ENCODE measurements at places on chromosomes 4 and X.

- no peak for DNase-seq
Measured at GRCh38 chrX:31333165-31333831, 261.5 kb upstream of the FTHL17 start.

DNA sequence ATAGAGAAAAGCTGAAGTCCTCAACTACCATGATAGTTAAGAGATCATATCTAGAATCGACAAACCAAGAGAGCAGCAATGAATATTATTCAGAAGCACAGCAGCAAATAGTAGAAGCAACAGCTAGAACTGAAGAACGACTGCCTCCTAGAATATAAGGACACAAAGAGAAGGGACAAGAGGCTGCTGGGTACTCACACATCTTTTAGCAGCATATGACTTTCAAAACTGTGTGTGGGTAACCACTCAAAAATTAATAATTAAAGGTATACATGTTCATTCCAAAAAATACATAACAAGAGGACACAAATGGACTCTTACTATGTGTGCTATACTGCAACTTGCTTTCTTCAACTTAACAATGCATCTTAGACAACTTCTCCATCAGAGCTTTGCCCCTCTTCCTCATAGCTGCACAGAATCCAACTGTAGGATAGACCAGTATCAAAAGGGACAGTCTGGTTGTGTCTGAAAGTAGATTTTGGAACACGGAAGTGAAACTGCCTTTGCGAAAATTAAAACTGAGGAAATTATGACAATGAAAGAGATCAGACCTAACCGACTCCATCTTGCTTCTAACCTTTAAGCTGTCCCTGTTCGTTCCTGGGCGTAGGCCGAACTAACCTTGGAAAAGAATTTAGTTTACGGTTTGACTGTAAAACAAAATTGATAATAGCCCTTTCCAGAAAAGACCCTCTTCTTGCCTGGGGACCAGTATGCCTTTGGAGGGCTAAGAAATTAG lies 125.7 kb downstream of the SH3KBP1 start:
- DNase-seq, result no peak

GRCh38 chr4:165737309-165737972 lies 135.6 kb upstream of the TLL1 start:
- DNase-seq, result no peak

DNA sequence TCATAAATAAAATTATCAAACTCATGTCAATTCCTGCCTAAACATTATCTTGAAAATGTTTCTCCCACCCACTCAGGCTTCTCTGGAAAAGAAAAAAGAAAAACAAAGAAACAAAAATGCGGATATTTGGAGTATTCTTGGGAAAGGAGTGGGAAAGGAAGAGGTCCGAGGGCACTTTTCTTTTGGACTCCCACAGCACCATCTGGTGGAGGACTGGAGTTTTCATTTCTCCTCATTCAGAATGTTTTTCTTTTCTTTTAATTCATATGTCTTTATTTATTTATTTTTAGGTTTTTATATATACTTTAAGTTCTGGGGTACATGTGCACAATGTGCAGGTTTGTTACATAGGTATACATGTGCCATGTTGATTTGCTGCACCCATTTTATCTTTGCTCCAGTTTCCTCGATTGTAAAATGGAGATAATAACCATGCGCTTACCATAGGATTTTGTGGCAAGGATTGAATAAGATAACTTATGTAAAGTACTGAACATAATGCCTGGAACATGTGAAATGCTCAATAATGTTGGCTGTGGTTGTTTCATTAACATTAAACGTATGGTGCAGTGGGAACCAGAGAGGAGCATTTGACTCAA lies 8.0 kb upstream of the KCNE5 start:
- no peak for DNase-seq
